ENCODE measurements at places on chromosomes 7 and 10. TPM values are rescaled to one million over a fixed set of nuclear protein-coding genes. Genes with fewer than 3 reads are reported as not detected.

Gene TEX36
- total RNA-seq: not detected

Gene PAXIP1
- 13.0 TPM for total RNA-seq

Gene CPVL
- total RNA-seq: 0.18 TPM

Gene ASAH2
- 2.8 TPM for total RNA-seq

Gene TMEM139
- 0.91 TPM for total RNA-seq

Gene SPDYE2
- total RNA-seq: not detected

Gene CUBN
- 0.15 TPM for total RNA-seq

Gene TPK1
- 3.6 TPM for total RNA-seq

Gene HOXA6
- total RNA-seq: 1.3 TPM

Gene CRYGN
- total RNA-seq: not detected

Gene CALHM1
- total RNA-seq: not detected

Gene FFAR4
- total RNA-seq: 0.13 TPM

Gene ACBD5
- 27.8 TPM for total RNA-seq

Gene SSC4D
- total RNA-seq: 1.5 TPM

Gene SEMA3E
- total RNA-seq: 2.0 TPM

Gene TECTB
- total RNA-seq: not detected

Gene FOXI2
- total RNA-seq: not detected

Gene SEMA3A
- 5.2 TPM for total RNA-seq

Gene PDLIM1
- 312 TPM for total RNA-seq

Gene SORCS1
- not detected for total RNA-seq

Gene RBM33
- 35.0 TPM for total RNA-seq

Gene NUTM2E
- total RNA-seq: 0.26 TPM

Gene GNG11
- 32.2 TPM for total RNA-seq

Gene EVX1
- total RNA-seq: 0.19 TPM

Gene LGI1
- not detected for total RNA-seq

Gene NODAL
- not detected for total RNA-seq

Gene ATE1
- 19.3 TPM for total RNA-seq

Gene ACTL6B
- total RNA-seq: not detected

Gene PROSER2
- total RNA-seq: 30.9 TPM

Gene GPER1
- 1.4 TPM for total RNA-seq

Gene FAM237B
- total RNA-seq: 0.04 TPM

Gene SMKR1
- 7.8 TPM for total RNA-seq

Gene PHYHIPL
- total RNA-seq: 0.59 TPM

Gene SHH
- 0.50 TPM for total RNA-seq

Gene GFRA1
- 8.4 TPM for total RNA-seq

Gene FAM171A1
- 21.0 TPM for total RNA-seq

Gene GPAM
- total RNA-seq: 7.7 TPM

Gene NEUROG3
- not detected for total RNA-seq

Gene GRM3
- not detected for total RNA-seq

Gene ELMO1
- 4.0 TPM for total RNA-seq

Gene GBX1
- total RNA-seq: 0.09 TPM

Gene HOXA7
- 4.8 TPM for total RNA-seq

Gene TUBB8
- total RNA-seq: 0.15 TPM

Gene GDI2
- total RNA-seq: 246 TPM

Gene RARRES2
- total RNA-seq: not detected

Gene TAS2R5
- 0.50 TPM for total RNA-seq

Gene ADCYAP1R1
- 0.03 TPM for total RNA-seq

Gene SEMA4G
- 9.2 TPM for total RNA-seq

Gene APBB1IP
- total RNA-seq: 5.0 TPM

Gene ARHGAP12
- total RNA-seq: 21.3 TPM
